ENCODE measurements at places on chromosomes 5 and 9.

DNA sequence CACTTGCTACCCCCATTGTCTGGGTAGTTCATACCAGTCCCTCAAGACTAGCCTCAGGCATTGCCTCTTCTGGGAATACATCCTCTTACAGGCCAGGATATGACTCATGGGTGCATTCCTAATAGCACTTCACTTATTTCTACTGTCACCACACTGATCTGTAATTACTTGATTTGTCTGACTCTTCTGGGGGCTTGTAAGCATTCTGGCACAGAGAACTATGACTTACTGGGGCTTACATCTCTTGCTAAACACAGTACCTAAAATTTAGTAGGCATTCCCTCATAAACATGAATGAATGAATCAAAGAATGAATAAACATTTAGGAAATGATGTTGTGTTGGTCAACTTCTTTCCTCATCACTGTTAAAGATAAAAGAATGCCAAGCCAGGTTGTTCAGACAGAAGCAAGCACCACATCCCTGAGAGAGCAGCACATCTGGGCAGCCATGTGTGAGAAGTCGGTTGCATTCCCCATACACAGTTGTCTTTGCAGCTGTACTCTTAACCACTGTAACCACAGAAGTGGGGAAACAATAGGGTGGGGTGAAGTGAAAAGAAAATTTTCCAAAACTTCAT is 27.6 kb downstream of the IL7R start:
- DNase-seq: no peak

GRCh38 chr9:132671620-132672412 is 1.6 kb downstream of the GTF3C4 start:
- no peak for DNase-seq

DNA sequence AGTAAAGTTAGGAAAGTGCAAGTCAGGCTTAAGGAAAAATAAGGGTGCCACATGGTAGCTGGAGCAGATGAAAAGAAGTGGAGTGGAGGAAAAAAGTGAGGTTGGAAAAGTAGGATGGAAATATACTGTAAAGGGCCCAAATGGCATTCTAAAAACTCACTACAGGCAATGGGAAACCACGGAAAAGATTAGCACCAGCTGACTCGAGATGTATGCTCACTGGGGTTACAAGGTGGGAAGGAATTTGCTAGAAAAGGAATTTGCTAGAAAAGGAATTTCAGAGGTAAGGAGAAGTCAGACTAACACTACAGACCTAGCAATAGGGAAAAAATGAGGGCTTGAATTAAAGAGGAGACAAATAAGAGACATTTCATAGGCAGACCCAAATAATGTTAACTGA is 3.6 kb downstream of the PSMD5 start:
- DNase-seq: no peak

GRCh38 chr5:151097820-151098767 is 17.3 kb upstream of the TNIP1 start:
- DNase-seq: no peak

GRCh38 chr9:113373256-113373655 is 3.5 kb downstream of the HDHD3 start:
- no peak for DNase-seq

GRCh38 chr5:148972974-148973374 is 89.9 kb downstream of the SH3TC2 start:
- DNase-seq: no peak

DNA sequence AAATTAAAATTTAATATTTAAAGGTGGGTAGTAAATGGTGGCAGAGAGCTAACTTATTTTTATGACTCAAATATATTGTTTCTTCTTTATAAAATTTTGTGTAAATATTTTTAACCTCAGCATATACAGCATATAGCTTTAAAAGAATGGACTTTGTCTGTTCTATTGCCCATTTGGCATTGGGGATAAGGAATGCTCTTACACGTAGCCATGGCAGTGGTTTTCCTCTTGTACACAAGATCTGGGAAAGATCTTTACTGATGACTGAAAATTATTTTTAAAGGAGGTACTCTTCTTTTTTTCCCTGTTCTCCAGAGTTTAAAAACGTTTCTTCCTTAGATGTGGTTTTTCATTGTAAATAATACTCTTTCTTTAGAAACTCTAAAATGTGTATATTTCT is 75.0 kb downstream of the PBX3 start:
- DNase-seq: no peak

- DNase-seq: no peak
Measured at GRCh38 chr9:77750284-77750683, 102.2 kb upstream of the GNA14 start.

- DNase-seq: no peak
Measured at GRCh38 chr5:159732220-159732619, 184.1 kb upstream of the ADRA1B start.

- no peak for DNase-seq
Measured at GRCh38 chr9:14895806-14896205, 14.4 kb downstream of the FREM1 start.

DNA sequence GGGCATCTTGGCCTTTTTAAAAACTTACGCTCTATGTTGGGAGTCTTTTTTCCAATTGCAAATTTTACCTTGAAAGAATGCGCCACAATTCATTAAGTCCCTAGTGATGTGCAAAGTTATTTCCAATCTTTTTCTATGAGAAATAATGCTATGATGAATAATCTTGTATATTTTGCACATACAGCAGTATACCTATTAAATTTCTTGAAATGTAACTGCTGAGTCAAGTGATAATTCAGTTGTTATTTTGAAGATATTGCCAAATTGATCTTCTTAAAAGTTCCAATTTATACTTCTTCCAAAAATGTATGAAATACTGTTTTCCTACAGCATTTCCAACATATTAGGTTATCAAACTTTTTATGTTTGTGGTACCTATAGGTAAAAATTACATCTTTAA is 92.8 kb upstream of the PPP2R2B start:
- DNase-seq: no peak

DNA sequence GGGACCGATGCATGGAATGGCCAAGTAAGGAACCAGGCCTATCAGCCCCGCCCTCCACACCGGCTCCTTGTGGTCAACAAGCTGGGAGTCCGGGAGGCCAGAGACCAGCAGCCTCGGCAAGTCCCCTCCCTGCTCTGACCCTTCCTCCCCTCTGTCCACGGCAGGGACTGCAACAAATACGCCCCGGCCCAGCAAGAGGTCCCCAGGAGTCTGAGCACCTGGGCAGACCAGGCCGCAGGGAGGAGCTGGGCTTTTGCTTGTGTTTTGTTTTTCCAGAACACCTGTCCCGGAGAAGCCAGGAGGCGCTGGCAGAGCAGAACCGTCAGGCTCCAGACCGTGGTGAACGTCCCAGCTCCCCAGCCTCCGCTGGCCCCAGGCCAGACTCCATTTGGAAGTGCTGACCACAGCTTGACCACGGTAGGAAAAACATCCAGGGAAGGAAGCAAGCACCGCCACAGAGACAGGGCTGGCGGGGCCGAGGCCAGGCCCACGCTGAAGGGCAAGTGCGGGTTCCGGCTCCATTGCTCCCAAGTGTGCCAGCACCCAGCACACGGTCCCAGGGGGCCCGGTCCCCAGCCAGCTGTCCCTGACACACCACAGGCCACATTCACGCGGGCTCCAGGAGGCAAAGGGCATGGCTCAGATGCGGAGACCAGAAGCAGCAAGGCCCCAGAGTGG is 56.7 kb downstream of the VAV2 start:
- DNase-seq: no peak

DNA sequence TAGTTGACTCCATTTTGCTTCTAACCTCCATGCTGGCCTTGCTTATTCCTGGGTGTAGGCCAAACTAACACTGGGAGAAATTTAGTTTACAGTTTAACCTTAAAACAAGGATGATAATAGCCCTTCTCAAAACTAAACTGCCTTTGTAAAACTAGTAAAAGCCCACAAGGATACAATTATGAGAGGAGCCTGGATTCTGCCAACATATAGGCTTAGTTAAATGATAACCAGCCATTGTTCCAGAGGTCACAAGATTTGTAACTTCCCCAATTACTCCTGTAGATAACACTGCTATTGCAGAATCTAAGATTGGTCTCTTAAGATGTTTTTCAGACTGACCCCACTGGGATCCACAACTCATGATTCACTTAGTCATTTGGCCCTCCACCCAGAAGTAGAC is 2300.3 kb upstream of the C9orf72 start:
- no peak for DNase-seq

DNA sequence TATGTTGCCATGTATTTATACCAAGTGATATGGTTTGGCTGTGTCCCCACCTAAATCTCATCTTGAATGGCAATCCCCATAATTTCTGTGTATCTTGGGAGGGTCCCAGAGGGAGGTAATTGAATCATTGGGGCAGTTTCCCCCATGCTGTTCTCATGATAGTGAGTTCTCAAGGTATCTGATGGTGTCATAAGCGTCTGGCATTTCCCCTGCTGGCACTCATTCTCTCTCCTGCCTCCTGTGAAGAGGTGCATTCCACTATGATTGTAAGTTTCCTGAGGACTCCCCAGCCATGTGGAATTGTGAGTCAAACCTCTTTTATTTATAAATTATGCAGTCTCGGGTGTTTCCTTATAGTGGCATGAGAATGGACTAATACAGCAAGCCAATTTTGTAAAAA is 140.8 kb upstream of the ADAMTSL1 start:
- no peak for DNase-seq

DNA sequence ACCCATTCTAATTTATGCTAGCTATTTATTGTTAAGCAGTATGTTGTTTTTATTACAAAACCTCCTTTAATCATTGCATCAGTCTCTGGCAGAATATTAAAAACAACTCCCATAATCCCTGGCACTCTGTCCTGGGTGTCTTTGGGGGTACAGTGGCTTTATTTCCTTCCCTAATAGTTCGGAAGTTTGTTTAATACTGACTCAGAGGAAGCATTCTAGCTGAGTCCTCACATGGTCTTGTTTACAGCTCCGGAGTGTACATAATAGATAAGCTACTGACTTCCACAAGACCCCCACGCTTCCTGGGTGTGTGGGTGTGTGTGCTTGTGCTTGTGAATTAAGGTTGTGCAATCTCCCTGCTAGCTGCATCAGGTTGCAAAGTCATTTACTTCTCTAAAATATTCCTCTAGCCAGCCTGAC is 149.8 kb upstream of the CDKN2B start:
- no peak for DNase-seq

GRCh38 chr9:27566118-27566517 is 7.2 kb downstream of the C9orf72 start:
- no peak for DNase-seq

DNA sequence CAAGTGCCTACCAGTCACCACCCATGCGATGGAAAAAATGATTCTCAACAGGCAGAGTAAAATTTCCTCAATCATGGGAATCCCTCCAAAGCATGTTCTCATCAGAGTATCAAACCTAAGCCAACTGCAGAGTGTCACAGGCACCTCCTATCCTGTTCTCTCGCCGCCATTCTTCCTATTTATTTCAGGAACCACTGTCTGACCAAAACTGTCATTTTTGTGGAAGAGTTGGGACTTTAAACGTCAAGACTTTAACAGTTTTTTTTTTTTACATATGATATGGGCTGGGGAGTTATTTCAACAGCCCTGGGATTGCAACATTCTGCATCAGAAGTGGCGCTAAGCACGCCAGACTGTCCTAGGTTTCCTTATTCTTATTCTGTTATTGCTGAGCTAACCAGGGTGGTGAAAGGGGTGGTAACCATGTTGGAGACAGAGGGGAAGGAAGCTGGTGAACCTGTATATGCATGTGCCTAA is 29.5 kb downstream of the PFDN1 start:
- DNase-seq: no peak

DNA sequence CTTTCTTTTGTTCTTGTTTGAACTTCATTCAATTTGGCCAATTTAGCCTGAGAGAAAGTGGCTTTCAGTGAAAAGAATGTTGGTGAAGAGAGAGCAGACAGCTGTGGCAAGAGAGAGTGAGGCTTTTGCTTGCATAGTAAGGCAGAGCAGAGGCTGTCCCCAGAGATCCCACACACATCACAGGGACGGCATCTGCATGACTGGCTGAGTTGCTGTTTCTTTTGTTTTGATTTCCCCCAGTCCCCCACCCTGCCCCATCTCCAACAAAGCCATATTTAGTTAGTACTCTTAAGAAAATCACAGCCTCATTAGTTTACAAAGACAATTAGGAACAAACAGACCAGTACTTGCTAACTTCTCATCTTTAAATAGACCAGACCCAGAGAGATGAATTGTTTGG is 363.9 kb upstream of the SEMA6A start:
- DNase-seq: no peak

DNA sequence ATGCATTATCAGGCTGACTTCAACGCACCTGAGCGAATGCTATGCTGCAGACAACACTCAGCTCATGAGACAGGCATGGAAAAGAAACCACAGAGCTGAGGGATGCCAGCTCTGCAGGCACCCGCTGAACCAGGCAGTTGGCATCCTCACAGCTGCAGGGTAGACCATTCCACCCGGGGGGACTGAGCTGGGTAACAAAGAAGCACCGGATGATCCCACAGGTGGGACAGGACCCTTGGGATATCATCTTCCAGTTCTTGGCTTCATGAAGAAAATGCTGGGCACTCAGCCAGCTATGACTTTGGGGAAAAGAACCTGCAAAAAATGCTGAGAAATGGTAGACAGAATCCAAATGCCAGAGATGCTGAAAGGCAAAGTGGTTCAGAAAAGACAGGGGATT is 9.6 kb downstream of the EPB41L4B start:
- no peak for DNase-seq

- DNase-seq: no peak
Measured at GRCh38 chr5:129652349-129653056, 95.4 kb upstream of the MINAR2 start.

DNA sequence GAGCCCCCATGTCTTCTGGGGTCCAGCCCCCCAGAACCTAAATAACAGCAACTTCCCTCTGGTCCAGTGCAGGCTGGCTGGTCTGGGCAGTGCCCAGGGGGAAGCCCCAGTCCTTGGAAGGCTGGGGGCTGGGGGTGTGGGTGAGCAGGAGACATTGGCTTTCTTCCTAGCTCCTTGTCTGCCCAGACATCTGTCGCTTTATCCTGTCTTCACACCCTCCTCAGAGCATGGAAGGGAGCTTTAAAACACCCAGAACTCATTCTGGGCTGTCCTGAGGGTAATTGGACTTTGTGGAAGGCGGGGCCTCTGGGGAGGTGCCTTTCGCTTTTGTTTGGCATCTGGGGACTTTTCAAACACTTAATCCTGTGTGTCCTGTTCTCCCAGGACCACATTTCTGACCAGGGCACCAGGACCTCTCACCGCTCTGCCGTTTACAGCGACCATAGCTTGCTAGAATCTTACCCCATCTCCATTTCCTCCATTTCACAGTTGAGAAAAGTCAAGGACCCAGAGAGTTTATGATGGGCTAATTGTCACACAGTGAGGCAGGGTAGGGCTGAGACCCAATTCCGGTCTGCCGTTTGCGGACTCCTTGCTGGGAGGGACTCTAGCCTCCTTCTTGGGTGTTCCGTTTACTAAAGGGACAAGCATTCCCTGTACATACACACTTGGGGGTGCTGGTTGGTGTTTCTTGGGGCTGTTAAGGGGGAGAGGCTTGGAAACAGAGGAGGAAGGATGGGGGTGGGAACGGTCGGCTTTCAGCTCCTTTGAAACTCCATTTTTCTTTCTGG is 1.1 kb downstream of the GSN start:
- DNase-seq: no peak

Measured in activated T-helper 1 cell treated with anti-CD3 and anti-CD28 coated beads, Interleukin-2, amount 50 U/mL, for 16 hours (primary cell).